ENCODE measurements at places on chromosomes 5 and 9.
A peak's percentile ranks its signal among the peaks of the same experiment; 100 is the strongest.

- DNase-seq = no peak
Observed at GRCh38 chr9:38057416-38058195, 11.4 kb downstream of the SHB start.

- DNase-seq = no peak
Observed at GRCh38 chr5:131022811-131023497, 142.1 kb downstream of the HINT1 start.

DNA sequence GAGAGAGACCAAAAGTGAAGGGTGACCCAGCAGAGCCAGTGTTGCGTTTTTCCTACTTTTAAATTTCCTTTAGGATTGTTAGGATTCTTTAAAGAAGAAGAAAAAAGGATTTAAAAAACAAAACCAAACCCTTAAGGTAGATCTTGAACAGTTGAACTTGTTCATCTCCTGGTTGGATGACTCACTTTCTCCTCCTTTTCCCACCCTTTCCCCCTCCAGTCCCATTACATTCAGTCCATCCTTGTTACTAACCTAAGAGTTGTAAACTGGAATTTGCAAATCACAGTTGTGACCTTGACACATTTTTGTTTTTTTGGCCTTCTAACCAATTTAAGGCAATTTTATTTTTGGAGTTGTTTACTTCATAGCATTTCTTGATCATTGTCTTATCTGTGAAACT lies 289.2 kb downstream of the ARHGAP26 start:
- DNase-seq = no peak

- DNase-seq = no peak
Observed at GRCh38 chr5:165138236-165138635, 1632.8 kb downstream of the MAT2B start.

DNA sequence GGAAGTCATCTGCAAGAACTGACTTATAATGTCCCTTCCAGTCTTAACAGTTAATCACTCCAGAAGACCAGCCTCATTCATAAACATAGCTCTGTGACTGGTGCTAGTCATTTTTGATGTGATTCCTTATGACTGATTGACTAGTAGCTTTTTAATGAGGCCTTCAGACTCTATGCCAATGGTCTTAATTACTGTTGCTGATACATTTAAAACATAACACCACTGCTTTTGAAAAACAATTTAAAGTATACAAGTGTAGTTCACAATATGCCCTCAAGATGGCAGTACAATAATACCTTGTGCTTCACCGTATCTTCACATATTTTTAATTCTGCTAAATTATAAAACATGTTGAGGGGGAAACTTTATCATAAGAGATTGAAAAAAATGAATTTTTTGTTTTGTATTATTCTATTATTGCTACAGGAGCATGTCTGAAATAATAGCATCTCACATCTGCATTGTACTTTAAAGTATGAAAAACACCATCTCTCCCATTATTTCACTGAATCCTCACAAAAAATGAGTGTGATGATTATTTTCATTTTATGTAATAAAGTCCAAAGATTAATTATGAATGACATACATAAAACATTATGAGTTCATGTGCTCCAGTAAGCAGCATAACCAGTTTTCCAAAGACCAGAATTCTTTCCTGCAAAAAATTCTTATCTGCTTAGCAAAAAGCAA lies 55.2 kb upstream of the SHISAL2B start:
- peak; percentile 11 for DNase-seq

DNA sequence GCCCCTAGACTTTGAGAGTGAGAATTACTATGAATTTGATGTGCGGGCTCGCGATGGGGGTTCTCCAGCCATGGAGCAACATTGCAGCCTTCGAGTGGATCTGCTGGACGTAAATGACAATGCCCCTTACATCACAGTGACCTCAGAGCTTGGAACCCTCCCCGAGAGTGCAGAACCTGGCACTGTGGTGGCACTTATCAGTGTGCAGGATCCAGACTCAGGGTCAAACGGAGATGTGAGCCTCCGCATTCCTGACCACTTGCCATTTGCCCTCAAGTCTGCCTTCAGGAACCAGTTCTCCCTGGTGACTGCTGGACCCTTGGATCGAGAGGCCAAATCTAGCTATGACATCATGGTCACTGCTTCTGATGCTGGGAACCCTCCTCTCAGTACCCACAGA lies 1.3 kb downstream of the PCDHGC4 start:
- no peak for DNase-seq

All from HFFc6 (cell line).